NCI-H524 treated with DMSO at 0.1 percent for 48 hours (cell line): ENCODE measurements at places on chromosomes 3 and 15.

GRCh38 chr3:42504334-42505127 lies 2.1 kb downstream of the VIPR1 start:
- no peak for DNase-seq

DNA sequence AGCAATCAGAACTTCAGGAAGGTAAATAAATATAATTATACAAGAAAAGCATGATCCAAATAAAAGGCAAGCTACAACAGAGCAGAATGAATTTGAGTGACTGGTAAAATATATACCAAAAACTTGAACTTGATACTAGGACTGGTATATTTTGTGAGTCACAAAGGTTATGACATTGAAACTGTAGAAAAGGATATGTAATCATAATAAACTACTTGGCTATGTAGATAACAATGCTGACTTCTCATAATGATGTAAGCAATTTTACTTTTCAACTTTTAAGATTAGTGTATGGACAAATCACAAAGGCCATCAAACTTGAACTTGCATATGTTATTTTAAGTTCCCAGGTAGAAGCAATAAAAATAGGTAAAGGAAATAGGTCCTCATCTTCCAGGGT lies 384.5 kb upstream of the NECTIN3 start:
- no peak for DNase-seq

GRCh38 chr15:37099319-37100108 lies 835 bp downstream of the MEIS2 start:
- peak; percentile 14 for DNase-seq

DNA sequence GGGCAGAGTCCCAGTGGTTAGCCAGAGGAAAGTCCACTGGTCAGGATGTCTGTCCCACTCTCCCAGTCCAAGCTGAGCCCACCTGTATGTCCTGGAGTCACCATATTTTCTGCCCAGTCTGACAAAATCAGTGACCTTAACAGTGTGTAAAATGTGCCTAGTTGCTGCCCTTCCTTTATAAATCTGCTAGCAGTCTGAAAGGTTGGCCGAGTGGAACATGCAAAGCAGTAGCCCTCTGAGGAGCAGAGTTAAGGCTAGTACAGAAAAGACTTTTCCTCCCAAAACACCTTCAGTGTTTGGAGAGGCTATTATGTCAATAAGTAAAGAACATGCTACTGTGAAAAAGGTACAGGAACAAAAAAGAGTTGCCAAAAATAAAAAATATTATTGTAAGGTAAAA lies 15.3 kb downstream of the TTC21A start:
- DNase-seq = no peak

GRCh38 chr3:119376758-119377157 lies 82.6 kb downstream of the ARHGAP31 start:
- no peak for DNase-seq

- DNase-seq = no peak
Observed at GRCh38 chr3:45224824-45225464, 1.1 kb downstream of the TMEM158 start.

DNA sequence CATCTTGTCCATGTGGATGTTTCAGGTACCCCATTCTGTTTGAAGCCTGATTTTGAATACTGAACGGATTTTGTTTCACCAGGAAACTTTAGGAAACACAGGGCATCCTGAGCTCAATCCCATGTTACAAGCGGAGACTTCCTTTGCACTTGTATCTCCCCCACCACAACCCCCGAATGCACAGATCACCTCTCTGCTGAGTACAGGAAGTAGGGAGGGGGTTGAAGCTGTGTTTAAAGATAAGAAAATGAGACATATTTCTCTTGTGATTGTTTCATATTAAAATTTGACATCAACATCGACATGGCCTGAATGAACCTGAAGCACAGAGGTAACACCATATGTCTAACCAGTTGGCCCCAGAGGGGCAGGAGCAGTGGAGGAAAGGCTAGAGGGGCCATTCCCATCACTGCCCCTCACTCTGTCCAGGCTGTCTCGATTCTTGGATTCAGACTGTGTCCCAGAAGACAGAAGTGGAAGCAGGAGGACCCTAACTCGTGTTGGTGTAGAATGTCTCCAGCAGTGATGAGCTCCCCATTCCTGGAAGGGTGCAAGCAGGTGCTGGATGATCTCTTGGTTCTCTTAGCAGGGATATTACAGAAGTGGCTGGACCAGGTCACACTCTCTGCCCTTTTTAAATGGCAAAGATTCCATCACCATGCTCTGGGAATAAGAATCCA lies 59.6 kb upstream of the IQSEC1 start:
- DNase-seq = no peak

DNA sequence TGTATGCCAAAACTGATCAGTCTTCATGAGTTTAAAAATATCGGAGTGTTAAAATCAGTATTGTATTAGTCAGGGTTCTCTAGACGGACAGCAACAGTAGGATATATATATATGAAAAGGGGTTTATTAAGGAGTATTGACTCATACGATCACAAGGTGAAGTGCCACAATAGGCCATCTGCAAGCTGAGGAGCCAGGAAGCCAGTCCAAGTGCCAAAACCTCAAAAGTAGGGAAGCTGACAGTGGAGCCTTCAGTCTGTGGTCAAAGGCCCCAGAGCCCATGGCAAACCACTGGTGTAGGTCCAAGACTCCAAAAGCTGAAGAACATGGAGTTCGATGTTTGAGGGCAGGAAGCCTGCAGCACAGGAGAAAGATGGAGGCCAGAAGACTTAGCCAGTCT lies 391.0 kb upstream of the CADM2 start:
- no peak for DNase-seq

DNA sequence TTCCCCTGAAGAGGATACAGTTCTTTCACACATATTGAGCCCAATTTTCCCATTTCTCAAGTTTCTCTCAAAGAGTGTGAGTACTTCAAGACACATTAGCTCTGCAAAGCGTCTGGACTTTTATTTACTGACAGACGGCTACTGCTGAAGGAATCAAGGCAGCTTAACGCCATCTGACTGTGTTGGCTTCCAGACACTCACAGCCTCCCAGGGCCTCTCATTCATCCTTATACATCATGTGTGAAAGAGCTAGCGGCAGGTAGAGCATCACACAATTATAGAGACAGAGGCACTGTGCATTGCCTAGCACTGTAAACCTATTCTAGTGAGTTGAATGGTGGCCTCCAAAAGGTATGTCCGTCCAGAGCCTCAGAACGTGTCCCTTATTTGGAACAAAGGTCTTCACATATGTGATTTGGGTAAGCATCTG lies 284.1 kb upstream of the STT3B start:
- DNase-seq = no peak

DNA sequence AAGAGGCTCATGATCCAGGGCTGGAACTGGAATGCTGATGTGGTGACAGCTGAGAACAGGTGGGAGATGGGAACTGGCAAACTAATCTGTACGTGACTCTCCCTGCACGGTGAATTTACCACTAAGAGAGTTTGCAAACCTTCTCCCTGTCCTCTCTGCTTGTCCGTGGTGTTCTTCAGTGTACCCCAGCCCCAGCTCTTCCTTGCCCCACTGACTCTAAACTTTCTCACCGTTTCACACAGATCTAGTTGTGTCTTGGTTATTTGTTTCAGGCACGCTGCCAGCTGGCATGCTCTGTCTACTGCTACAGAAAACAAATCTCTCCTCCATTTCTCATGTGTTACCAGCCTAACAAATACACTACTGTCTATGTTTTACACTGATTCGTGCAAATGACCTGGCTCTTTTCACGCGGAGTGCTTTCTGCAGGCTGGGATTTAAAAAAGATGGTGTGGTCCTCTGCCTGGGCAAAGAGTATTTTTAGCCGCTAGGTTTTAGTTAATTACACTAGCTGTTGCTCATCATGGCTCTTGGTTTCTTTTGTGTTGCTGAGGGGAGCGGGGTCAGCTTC lies 192.7 kb upstream of the LRIG1 start:
- DNase-seq = no peak

- DNase-seq = no peak
Observed at GRCh38 chr3:107629566-107629965, 106.8 kb downstream of the BBX start.

DNA sequence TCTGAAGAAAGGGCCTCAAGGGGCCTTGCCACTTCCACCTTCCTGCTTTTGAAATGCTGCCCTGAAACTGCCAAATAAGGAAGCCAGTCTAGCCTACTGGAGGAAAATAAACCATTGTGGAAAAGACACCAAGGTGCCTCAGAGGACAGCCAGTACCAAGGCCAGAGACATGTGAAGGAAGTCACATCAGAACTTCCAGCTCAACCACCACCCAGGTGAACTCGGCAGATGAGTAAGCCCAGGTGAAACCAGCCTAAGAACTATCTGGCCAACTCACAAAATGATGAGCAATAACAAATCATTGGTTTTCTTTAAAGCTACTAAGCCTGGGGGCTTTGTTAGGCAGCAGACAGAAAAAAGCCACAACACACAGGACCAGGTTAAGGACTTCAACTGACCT lies 103.0 kb downstream of the MAGI1 start:
- DNase-seq = no peak

DNA sequence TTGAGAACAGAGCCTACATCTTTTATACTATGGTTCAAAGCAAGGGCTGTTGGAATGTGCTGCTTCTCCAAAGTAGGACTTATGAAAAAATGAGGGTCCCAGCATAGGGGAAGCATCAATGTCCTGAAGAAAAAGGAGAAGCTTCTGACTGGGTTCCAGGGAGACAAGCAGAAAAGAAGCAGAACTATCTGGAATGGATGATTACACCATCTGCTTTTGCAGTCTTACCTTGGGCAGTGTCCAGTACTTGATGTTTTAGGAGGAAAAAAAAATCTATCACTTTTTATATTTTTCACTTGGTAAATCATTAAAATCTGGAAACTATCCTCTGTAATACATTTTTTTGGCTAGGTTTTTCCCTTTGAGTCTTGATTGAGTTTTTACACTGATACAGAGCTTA lies 57.9 kb upstream of the DPH6 start:
- DNase-seq = no peak

- DNase-seq = no peak
Observed at GRCh38 chr15:90009301-90010022, 8.3 kb downstream of the ZNF710 start.

GRCh38 chr3:108818404-108818803 lies 4.2 kb upstream of the TRAT1 start:
- DNase-seq = peak; percentile 41

DNA sequence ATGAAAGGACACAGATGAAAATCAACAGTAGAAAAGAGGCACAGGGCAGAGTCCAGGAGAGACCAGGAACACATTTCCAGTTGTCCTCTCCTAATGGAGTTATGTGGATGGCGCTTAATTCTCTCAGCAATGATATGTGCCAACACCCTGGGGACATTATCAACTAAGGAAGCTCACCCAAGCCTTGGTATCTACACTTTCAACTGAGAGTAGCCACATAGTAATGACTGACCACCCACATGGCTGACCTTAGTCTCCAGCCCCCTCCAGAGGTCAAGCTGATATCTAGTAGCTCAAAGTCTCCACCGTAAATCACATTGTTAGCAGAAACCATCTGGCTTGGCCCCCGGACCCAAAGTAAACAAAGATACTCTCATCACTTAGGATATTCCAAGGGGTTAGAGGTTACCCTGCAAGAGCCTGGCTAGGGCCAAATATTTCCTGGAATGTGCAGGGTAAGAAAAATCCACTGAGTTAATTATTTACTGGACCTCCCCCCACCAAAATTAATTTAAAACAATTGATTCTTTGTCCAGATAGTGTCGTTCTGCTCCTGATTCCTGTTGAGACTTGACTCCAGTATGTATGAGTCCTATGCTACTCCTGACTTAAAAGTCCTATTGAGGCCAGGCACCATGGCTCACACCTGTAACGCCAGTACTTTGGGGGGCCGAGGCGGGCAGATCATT lies 24.8 kb downstream of the GABRR3 start:
- no peak for DNase-seq

DNA sequence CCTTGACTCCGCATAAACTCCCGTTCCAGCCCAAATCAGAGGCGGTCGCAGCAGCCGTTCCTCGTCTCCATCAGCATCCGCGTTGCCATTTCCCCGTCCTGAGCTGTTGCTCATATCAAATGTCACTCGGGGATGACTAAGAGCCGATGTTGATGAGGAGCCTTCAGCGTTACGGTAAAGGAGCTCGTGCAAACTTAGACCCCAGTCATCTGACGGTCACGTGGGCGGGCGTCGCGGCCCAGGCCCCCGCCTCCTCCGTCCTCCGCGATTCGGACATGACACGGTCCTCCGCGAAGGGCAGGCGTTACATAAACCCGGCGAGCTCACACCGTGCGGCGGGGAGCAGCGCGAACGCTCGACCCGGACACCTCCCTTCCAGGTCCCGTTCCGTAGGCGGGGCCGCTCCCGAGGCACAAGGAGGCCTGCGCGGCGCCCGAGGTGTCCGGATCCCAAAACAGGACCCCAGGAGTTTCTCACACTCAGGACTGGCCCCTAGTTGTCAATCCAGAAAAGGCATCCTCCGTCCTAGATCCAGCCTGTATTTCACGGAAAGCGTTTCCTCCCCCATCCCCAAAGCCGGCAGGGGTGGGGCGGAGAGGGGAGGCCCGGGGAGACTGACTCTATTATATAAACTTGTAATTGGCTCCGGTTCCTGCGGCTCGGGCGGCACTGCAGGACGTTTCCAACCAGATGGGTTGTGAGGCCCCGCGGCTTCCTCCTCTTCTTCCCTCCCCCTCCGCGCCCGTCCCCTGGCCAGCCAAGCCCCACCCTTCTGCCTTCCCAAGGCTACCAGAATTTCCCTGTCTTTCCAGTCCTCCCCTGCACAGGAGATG lies 100.0 kb upstream of the IGF1R start:
- DNase-seq = peak; percentile 53

- DNase-seq = no peak
Observed at GRCh38 chr3:28564211-28564610, 215.6 kb upstream of the AZI2 start.

GRCh38 chr3:49358884-49359225 lies 702 bp upstream of the GPX1 start:
- DNase-seq = no peak

DNA sequence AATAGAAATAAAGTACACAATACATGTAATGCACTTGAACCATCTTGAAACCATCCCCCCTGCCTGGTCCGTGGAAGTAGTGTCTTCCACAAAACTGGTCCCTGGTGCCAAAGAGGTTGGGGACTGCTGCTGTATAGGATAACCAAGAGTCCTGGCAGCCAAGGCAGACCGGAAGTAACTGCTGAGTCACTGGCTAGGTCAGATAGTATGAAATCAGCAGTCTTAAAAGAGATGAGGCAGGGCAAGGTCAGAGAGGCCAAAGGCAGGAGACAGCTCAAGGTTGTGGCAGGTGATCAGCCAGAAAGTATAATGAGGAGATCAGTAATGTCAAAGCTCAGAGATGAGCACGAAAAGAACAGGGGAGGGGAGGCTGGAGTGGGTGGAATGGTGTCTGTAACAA lies 60.2 kb downstream of the MAP3K13 start:
- DNase-seq = no peak
